ENCODE measurements at places on chromosomes 5 and 9. TPM values are rescaled to one million over a fixed set of nuclear protein-coding genes. Genes with fewer than 3 reads are reported as not detected.

Gene SPINK7
- total RNA-seq = not detected

Gene OLFML2A
- 1.7 TPM for total RNA-seq

Gene TESK1
- total RNA-seq = 21.3 TPM

Gene FOXD4L4
- 0.09 TPM for total RNA-seq

Gene GZMA
- not detected for total RNA-seq

Gene FOXD4L3
- not detected for total RNA-seq

Gene MARCHF3
- 16.9 TPM for total RNA-seq

Gene FEM1C
- 31.7 TPM for total RNA-seq

All from fibroblast of the aortic adventitia (primary cell).